Peyer's patch (tissue), 4 donors: ENCODE measurements at places on chromosomes 3 and 15. TPM values are rescaled to one million over a fixed set of nuclear protein-coding genes. Genes with fewer than 3 reads are reported as not detected.

DNA sequence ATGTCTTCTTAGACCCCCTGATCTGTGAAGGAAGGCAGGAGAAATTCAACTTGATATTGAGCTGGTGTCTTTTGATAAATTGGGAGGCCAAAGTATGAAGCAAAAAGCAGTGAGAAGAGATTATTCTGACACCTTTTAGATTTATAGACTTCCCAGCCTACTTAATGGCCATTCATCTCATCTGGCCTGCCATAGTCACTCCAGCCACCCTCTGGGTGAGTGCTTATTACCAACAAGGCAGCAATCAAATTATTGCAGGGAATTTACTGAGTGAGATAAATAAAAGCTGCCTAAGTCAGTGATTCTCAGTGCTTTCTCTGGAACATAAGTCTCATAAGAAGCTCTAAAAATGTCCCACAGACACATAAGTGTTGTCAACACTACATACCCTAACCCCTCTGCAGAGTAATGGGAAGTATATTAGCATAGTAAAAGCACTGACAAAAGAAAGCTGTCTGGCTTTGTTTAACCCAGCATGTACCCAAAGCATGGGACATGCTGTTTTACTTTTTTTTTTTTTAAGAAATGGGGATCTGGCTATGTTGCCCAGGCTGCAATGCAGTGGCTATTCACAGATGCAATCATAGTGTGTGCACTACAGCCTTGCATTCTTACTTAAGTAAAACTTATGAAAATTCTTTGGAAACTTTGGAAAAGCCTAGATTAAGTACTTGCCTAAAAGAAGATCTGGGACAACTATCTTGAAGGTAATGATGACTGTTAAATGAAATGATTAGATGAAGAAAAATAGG, 725.3 kb downstream of the TUSC7 start:
- DNase-seq: no peak

DNA sequence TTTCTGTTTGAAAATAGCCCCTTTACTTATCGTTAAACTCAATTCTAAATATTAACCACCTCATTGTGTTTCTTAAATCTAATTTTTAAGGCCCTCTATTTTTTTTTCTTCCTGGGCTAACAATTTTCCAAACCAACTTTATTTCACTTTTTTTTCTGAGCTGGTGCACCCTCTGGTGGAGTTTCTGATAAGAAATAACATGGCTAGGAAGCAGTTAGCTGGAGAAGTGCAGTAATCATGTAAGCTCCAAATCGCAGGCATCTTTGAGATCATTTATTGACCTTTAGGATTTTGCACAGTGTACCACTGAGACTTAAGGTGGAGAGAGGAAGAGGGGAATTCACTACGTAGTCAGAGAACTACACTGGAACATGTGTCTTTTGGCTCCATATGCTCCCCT, 6.4 kb downstream of the TMEM207 start:
- no peak for DNase-seq

DNA sequence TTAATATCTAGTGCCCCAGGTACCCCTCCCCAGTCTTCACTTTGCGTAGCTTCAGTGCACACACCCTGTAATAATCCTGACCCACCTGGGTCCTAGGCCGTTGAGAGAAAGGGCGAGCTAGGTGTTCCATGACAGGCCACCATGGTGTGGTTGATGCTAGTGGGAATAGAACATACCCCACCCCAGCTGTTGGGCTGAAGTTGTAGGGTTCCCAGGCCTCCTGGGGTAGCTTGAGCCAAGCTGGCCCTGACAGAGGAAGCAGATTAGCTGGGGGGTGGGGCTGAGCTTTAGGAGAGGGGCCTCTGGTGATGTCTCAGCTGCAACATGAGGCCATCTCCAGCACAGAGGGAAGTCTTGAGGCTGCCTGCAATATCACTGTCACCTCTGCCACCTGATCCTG, 40.5 kb downstream of the RAB11A start:
- DNase-seq: no peak

DNA sequence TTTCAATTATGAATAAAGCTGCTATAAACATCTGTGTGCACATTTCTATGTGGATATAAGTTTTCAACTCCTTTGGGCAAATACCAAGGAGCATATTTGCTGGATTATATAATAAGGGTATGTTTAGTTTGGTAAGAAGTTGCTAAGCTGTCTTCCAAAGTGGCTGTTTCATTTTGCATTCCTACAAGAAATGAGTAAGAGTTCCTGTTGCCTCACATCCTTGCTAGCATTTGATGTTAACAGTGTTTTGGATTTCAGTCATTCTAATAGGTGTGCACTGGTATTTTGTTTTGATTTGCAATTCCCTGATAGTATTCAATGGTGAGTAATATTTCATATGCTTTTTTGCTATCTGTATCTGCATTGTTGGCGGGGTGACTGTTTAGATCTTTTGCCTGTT, 120.7 kb upstream of the MDFIC2 start:
- DNase-seq: no peak

DNA sequence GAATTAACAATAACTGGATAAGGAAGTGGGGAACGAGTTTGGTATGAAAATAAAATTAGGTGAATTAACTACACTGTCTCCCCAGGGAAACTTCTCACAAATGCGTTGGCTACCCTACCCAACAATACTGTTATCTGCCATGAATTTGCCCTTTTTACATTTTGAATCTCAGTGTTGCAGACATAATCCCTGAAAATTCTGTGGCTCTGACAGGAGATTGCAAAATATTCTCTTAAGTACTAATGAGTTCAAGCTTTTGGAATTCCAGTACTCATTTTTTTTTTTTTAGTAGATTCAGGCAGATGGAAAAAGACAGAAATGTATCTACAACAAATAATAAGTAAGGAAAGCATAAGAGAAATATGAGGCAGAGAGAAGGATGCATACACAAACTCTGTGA, 332.6 kb downstream of the LSAMP start:
- no peak for DNase-seq

DNA sequence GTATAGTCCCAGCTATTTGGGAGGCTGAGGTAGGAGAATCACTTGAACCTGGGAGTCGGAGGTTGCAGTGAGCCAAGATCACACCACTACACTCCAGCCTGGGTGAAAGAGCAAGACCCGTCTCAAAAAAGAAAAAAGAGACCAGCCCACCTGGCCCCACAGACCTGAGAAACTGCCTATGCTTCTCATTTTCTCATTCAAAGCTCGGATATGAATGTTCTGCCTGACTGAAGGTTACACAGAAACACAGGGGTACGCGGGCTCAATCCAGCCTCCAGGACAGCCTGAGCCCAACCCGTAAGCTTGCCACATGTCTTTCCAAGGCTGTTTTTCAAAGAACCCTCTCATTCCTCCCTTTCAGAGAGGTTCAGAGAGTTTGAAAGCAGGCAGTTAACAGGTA, 9.7 kb upstream of the LRRC15 start:
- no peak for DNase-seq

DNA sequence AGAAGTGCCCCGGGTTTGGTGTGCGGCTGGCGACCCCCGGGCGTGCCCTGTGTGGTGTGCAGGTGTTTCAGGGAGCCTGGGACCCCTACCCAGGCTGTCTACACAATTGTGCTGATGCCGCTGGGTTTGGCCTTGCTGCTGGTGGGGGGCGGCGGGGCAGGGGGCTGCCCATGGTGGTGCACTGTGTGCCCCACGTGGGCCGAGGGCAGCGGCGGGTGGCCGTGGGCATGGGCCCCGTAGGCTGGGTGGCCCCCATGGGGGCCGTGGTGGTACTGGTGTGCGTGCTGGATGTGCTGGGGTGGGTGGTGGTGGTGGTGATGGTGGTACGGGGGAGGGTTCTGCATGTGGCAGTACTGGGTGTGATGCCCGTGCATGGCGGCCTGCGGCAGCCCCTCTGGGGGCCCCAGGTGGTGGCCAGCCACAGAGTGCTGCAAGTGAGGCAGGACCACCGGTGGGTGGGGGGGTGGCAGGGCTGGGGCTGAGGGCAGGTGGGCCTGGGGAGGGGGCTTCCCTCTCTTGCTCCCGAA, 59.6 kb upstream of the RPL32 start:
- no peak for DNase-seq

The SLC15A2 gene
- 6.6 TPM for total RNA-seq

The GOLGA8S gene
- not detected for total RNA-seq

The CCR8 gene
- total RNA-seq: not detected
